Pancreas (tissue), 10 donors: ENCODE measurements at places on chromosomes 16 and 17. TPM values are rescaled to one million over a fixed set of nuclear protein-coding genes. Genes with fewer than 3 reads are reported as not detected.

DNA sequence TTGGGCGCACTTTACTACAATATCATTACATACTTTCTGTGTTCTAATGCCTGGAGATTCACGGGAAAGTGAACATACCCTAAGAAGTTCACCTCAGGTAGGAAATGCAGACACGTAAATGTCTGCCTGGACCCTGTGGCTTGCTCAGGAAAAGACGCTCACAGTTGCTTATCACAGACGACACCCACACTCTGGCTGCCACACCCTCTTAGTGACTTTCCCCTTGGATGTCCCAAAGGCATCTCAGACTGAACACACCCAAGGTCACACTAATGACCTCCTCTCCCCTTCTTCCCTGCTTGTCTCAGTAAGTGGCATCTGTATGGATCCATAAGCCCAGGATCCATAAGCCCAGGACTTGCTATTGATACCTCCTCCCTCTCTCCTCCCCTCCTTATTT is 32.6 kb downstream of the CDRT15 start:
- no peak for DNase-seq

Gene RHBDL3
- 1.8 TPM for polyA plus RNA-seq

Gene MRPL58
- 20.9 TPM for polyA plus RNA-seq

GRCh38 chr17:31888124-31888523 is 13.4 kb downstream of the UTP6 start:
- DNase-seq, result no peak

DNA sequence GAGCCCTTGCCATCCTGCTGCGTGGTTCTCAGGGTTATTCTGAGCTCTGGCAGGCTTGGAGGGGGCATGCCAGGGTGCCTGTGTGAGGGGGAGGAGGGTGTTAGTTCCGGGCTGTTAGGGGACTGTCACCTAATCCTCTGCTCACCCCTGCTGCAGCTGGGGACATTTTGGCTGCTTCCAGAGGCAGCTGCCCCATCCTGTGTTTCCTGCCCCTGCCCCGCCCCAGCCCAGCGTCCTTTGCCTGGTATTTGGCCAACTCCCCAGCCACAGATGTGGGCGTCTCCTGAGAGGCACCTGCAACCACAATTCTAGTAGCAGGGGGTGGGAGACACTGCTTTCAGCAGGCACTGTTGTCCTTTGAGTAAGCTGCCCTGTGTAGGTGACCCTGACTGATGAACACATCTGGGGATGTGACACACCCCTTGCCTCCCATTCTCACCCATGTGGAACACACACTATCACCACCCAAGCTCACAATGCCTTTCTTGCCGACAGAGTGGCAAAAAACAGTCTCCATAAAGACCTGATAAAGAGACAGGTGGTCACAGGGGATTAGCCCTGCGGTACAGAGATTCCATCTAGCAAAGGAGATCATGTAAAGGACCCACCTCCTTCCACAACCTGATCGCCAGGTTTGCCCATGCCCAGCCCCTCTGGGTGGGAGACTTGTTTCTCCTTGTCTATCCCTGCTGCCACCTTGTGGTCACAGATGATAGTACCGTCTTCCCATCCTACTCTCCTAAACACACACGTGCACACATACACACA is at the start of gene CHRNE:
CHRNE (minus strand) TSS at position 48 of the 768 bp plus-strand sequence; CDS start at position 13, 35 bp downstream.
- peak; percentile 84 for DNase-seq

- no peak for DNase-seq
These were observed 224.5 kb downstream of the ZNF423 start for GRCh38 chr16:49631187-49632041.

DNA sequence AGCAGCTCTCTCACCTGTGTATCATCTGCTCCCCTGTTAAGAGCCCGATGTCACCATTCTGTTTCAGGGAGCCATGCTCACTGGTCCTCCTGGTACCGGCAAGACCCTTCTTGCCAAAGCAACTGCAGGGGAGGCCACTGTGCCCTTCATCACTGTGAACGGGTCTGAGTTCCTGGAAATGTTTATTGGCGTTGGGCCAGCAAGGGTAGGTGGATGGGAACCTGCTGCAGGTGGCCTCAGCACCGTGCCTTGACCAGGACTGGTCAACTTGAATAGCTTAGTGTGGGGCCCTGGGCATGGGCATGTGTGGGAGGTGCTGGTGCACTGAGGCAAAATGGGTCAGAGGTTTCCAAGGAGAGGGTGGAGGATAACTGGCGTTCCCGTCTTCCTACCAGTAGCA is 28.5 kb downstream of the DBNDD1 start:
- DNase-seq, result no peak
